ENCODE measurements at places on chromosomes 2 and 18.

- no peak for DNase-seq
Measured at GRCh38 chr2:238415036-238415764, 11.5 kb upstream of the ASB1 start.

GRCh38 chr18:72867746-72868584 lies at the start of gene NETO1:
TSS of gene NETO1 (minus strand) at chr18:72867987. CDS start at chr18:72867291, 696 bp downstream.
- DNase-seq, result peak; percentile 45

GRCh38 chr2:158649846-158650245 lies 145.3 kb upstream of the DAPL1 start:
- DNase-seq, result no peak

GRCh38 chr2:150207979-150208378 lies 279.5 kb downstream of the RND3 start:
- DNase-seq, result no peak

GRCh38 chr18:8380926-8381325 lies 228.3 kb upstream of the RAB12 start:
- DNase-seq, result no peak
